ENCODE measurements at places on chromosomes 7 and 10. TPM values are rescaled to one million over a fixed set of nuclear protein-coding genes. Genes with fewer than 3 reads are reported as not detected.

Gene ELN
- not detected for total RNA-seq

DNA sequence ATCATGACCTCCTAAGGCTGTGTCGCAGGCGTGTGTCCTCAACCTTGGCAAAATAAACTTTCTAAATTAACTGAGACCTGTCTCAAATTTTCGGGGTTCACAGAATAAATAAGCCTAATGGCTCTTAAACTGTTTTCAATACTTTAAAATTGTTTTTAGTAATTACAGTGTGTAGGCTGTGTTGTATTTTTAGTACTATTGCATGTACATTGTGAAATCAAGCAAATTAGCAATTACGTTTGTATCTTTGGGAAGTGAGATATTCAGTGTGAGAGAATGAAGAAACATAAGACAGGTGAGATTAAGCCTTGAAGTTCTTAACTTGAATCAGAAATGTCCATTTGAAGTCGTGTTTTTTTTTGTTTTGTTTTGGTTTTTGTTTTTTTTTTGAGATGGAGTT lies 4.8 kb upstream of the AKR1B10 start:
- no peak overlapping the region for H3K27ac ChIP-seq
- DNase-seq = no peak

DNA sequence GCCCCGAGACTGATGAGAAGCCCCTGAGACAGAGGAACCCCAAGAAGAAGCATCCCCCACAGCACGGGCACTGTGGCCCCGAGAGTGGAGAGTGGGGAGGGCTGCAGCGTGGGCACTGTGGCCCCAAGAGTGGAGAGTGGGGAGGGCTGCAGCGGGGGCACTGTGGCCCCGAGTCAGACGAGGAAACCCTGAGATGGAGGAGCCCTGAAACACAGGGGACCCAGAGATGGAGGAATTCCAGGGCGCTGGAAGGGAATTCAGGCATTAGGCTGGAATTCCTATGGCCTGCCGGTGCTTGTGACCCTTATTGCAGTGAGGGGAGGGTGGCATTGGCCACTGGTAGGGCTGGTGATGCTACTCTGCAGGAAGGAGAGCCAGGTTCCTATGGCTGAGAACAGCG lies 168.6 kb upstream of the SHH start:
- no peaks in the 10 kb centered on the region for H3K4me1 ChIP-seq
- DNase-seq = no peak
- no peak overlapping the region for H3K4me3 ChIP-seq
- no peak overlapping the region for H3K27ac ChIP-seq

Gene AMZ1
- 0.29 TPM for total RNA-seq

GRCh38 chr10:24779737-24780136 lies 56.0 kb upstream of the ARHGAP21 start:
- H3K4me1 ChIP-seq = no peaks in the 10 kb centered on the region
- H3K4me3 ChIP-seq = no peak overlapping the region

Gene OPN4
- not detected for total RNA-seq

DNA sequence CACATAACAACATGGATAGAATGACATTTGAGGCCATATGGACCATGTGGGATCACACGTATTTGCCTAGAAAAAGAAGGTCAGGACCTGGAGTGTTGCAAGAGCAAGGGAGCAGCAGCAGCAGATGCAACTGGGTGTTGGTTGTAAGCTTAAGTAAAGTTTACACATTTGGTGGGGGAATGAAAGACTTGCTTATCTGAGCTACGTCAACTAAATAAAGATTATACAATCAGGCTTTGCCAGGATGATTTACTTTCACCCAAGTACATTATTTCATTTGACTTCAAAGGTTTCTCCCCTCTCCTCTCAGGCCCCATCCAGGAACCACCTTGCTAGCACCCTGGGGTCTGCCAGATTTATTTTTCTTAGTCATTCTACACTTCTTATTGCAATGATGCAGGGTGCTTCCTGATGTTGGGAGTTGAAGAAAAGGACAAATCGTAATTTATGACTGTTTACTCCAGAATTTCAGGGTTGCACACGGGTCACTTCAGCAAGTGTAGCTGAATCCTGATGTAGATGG lies 591.9 kb upstream of the IGFBP3 start:
- H3K36me3 ChIP-seq = no peaks in the 10 kb centered on the region
- no peaks in the 10 kb centered on the region for H3K27me3 ChIP-seq
- no peak overlapping the region for H3K27ac ChIP-seq
- H3K4me1 ChIP-seq = no peaks in the 10 kb centered on the region
- H3K4me3 ChIP-seq = no peak overlapping the region

DNA sequence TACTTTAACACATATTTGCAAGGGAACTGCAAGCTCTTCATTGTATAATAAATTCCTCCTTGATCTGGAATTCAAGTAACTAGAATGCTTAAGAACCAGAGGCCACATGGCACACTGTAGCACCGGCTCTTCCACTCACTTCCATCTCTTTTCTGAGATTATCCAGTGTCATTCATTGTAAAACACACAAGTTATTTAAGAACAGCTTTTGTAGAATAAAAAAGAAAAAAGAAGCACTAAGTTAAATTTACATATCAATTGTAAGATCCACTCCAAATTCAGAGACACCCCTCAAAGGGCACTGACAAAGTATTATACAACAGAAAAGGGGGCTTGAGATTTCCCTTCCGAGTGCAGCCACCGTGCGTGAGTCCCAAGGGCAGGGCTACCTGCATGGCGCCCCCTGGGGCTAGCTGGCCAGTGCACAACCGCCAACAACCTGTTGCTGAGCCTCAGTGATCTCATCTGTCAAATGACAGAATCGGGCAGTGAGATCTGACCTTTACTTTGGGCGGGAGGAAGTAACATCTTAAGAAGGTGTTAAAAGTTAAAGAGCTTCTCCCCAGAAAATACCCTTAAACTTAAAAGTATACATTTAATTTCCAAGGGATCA lies 12.5 kb downstream of the GLI3 start:
- DNase-seq = no peak
- no peak overlapping the region for H3K27ac ChIP-seq
- peaks cover 4% of the 10 kb centered on the region for H3K4me1 ChIP-seq
- H3K36me3 ChIP-seq = no peaks in the 10 kb centered on the region
- no peak overlapping the region for H3K4me3 ChIP-seq

Gene IFIT1B
- 0.29 TPM for total RNA-seq

DNA sequence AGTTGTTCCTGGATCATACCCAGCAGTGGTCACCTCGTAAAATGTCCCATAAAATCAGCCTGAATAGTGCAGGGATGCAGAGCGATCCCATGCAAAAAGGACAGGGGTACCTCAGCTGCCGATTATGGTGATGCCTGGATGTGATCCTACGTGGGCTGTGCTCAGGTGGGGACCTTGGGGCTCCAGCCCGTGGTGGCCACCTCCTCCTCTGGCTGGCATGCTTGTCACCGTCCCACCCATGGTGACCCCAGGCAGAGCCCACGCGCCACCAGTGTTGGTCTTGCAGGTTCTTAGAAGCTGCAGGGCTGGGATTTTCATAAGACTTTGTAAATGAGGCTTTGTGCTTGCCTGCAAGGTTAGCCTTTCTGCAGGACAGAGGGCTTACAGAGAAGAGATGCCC lies 97.2 kb downstream of the GLRX3 start:
- no peak overlapping the region for H3K27ac ChIP-seq
- no peak for DNase-seq
- H3K36me3 ChIP-seq = no peaks in the 10 kb centered on the region
- H3K27me3 ChIP-seq = no peaks in the 10 kb centered on the region
- H3K4me1 ChIP-seq = no peaks in the 10 kb centered on the region

Gene MACROH2A2
- total RNA-seq = 6.3 TPM

Gene OR6V1
- not detected for total RNA-seq

GRCh38 chr7:44132039-44132438 lies 8.7 kb upstream of the POLD2 start:
- peaks cover 14% of the 10 kb centered on the region for H3K4me1 ChIP-seq
- H3K4me3 ChIP-seq = no peak overlapping the region
- H3K36me3 ChIP-seq = no peaks in the 10 kb centered on the region
- H3K27me3 ChIP-seq = peaks cover 8% of the 10 kb centered on the region

Gene ANKRD61
- 0.47 TPM for total RNA-seq

- DNase-seq = peak; percentile 11
- no peak overlapping the region for H3K27ac ChIP-seq
- H3K4me1 ChIP-seq = no peaks in the 10 kb centered on the region
These were observed 209.2 kb upstream of the SHH start for GRCh38 chr7:156021471-156021870.

DNA sequence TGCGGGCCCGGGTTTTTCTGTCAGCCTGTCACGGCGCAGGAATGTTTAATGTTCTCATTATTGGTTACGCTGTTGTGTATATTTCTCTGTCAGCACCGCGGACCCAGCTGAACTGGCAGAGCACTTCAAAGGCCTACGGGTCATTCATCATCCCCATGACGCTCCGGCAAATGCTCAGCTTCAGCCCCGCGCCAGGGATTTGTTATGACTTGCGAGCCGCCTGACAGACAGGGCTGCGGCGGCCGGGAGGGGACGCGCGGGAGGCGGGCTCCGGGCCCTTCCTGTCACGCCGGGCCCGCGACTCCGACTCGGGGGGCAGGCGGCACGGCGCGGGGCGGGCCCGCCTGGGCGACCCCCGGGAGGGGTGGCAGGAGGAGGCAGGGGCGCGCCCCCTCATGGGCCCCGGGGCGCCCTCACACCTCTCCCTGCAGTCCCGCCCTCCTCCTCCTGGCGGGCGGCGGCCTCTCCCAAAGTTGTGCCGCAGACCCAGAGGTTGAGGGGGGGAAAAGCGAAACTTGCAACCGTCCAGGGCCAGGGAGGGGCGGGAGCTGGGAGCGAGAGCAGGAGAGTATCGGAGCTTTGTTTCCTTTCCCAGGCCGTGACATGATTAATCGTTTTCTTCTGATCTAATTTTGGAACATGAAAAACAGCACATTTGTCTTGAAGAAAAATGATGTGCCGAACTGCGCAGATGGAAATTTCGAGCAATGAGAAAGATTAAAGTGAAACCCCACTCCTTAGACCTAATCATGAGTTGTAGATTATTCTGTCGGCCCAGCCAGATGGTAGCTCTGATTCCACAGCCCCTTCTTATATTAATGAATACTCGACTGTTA lies 59.3 kb upstream of the COMTD1 start:
- no peak overlapping the region for H3K27ac ChIP-seq
- H3K27me3 ChIP-seq = peaks cover 24% of the 10 kb centered on the region
- DNase-seq = peak; percentile 77
- no peaks in the 10 kb centered on the region for H3K36me3 ChIP-seq
- H3K4me3 ChIP-seq = peak overlapping the region; percentile 59

DNA sequence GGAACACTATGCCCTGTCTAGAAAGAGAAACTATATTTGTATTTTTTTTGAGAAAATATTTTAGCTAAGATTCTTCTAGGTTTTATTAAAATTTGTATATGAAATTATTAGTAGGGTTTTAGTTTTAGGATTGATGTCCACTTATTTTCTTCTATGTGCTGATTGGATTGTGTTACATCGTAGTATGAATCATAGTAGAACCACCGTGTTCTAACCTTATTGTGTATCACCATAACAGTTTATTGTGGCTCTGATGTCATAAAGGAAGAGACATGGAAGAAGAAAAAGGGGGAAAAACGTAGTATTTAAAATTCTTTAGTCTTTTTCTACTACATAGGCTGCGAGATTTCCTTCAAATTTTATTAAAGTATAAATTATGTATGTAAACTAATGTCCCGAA lies 1.9 kb downstream of the AGBL3 start:
- no peak for DNase-seq
- no peak overlapping the region for H3K27ac ChIP-seq
- no peak overlapping the region for H3K4me3 ChIP-seq
- no peaks in the 10 kb centered on the region for H3K27me3 ChIP-seq
- peaks cover 48% of the 10 kb centered on the region for H3K4me1 ChIP-seq

DNA sequence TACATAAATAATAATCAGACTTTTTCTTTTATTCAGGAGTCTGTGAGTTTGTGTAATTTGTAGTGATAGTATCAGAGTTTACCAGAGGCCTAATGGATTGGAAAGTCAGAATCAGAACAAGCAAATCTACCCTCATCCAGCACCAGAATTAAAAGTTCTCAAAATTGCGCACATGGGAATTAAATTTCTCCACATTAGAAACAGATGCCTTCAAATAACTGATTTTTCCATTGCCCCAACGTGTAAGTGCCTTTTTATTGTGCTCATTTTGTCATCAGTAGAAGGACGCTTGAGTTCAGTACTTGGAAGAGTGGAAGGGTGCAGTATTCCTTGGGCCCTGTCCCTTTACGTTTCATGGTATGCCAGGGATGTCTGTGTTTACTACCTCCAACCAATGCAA lies 32.8 kb downstream of the BICC1 start:
- no peaks in the 10 kb centered on the region for H3K4me1 ChIP-seq
- H3K27me3 ChIP-seq = no peaks in the 10 kb centered on the region
- no peak overlapping the region for H3K4me3 ChIP-seq

Gene OR2A7
- total RNA-seq = 0.54 TPM

- H3K4me1 ChIP-seq = no peaks in the 10 kb centered on the region
- no peaks in the 10 kb centered on the region for H3K36me3 ChIP-seq
- H3K4me3 ChIP-seq = no peak overlapping the region
- no peaks in the 10 kb centered on the region for H3K27me3 ChIP-seq
- DNase-seq = no peak
- H3K27ac ChIP-seq = no peak overlapping the region
These were observed 630.0 kb upstream of the FOXK1 start for GRCh38 chr7:4052130-4052529.

Gene LRGUK
- total RNA-seq = 0.18 TPM

DNA sequence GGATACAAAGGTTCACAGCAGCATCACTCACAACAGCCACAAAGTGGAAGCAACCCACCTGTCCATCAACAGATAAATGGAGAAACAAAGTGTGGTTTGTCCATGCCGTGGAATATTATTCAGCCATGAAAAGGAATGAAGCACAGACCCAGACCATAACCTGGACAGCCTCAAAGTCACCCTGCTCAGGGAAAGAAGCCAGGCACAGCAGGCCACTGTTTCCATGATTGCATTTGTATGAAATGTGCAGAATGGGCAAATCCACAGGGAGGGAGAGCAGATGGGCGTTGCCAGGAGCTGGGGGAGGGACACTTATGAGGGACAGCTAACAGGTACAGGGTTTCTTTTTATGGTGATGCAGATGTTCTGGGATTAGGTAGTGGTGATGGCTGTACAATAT lies 30.3 kb downstream of the FOXL3 start:
- H3K27me3 ChIP-seq = peaks cover 22% of the 10 kb centered on the region
- H3K4me1 ChIP-seq = peaks cover 4% of the 10 kb centered on the region
- no peak overlapping the region for H3K4me3 ChIP-seq
- no peaks in the 10 kb centered on the region for H3K36me3 ChIP-seq

DNA sequence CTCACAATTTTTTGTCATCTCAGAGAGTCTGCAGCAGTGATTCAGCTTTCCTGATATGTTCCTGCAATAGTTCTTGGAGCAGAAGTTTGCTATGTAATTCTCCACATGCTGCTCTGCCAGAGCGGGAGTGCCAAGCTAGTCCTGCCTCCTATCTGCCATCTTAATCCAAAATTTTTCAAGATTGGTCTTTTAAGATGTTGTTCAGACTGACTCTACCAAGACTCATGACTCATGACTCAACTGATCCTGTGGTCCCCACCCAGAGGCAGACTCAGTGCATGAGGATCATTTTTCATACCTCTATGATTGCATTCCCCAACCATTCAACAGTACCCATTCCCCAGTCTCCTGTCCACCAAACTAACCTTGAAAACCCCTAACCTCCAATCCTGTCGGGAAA lies 470.8 kb downstream of the INHBA start:
- no peaks in the 10 kb centered on the region for H3K36me3 ChIP-seq
- H3K4me1 ChIP-seq = no peaks in the 10 kb centered on the region
- DNase-seq = no peak
- no peak overlapping the region for H3K27ac ChIP-seq

GRCh38 chr10:97666992-97667391 lies 20.0 kb downstream of the AVPI1 start:
- H3K4me1 ChIP-seq = peaks cover 7% of the 10 kb centered on the region
- H3K27me3 ChIP-seq = no peaks in the 10 kb centered on the region
- H3K27ac ChIP-seq = no peak overlapping the region
- no peak overlapping the region for H3K4me3 ChIP-seq
- H3K36me3 ChIP-seq = peaks cover 26% of the 10 kb centered on the region

Gene CFAP46
- total RNA-seq = not detected

All from activated CD8-positive, alpha-beta memory T cell treated with anti-CD3 and anti-CD28 coated beads, Interleukin-2, amount 10 ng/mL, durations not matched to agents 7 days and 5 days (primary cell).